ENCODE measurements at places on chromosomes 3 and 15.

GRCh38 chr15:83545804-83546511 lies 98.8 kb downstream of the SH3GL3 start:
- DNase-seq: no peak

DNA sequence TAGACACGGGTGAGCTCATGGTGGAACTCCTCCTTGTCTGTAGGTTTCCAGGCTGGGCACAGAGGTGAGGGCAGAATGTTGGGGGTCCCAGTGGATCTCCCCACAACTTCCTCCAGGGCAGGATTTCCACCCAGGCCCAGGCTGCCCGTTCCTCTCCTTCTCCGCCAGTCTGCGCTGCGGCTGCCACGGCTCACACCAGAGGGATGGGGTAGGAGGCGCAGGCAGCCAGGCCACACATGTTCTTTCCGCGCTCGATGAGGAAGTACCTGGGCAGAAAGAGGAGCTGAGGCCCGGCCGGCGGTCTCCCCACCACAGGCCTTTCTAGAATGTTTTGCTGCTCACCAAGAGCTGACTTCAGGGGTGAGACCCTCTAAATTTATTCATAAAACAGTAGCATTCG lies 22.9 kb downstream of the CTSH start:
- DNase-seq: no peak

GRCh38 chr15:42782716-42783115 lies 45.8 kb upstream of the CDAN1 start:
- DNase-seq: no peak

- DNase-seq: no peak
Measured at GRCh38 chr3:100873611-100874010, 119.6 kb downstream of the ABI3BP start.

DNA sequence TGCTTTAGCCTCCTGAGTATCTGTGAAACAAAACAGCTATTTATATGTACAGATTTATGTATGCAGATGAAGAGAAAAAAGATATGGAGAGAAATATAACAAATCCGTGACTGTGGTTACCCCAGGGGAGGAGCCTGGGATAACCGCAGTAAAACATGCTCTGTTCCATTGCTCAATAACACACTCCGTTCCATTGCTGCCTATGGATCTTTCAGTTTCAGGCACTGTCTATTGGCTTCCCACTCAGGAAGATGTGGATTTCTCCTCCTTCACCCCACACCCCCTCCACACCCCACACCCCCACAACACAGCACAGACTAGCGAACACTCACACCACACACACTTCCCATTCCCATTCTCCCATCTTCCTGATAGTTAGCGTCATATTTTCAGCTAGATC lies 47.9 kb downstream of the CDCP1 start:
- DNase-seq: no peak

- no peak for DNase-seq
Measured at GRCh38 chr3:134260987-134261386, 10.3 kb upstream of the RYK start.

GRCh38 chr15:41904541-41905005 lies 10.7 kb upstream of the SPTBN5 start:
- peak; percentile 91 for DNase-seq

DNA sequence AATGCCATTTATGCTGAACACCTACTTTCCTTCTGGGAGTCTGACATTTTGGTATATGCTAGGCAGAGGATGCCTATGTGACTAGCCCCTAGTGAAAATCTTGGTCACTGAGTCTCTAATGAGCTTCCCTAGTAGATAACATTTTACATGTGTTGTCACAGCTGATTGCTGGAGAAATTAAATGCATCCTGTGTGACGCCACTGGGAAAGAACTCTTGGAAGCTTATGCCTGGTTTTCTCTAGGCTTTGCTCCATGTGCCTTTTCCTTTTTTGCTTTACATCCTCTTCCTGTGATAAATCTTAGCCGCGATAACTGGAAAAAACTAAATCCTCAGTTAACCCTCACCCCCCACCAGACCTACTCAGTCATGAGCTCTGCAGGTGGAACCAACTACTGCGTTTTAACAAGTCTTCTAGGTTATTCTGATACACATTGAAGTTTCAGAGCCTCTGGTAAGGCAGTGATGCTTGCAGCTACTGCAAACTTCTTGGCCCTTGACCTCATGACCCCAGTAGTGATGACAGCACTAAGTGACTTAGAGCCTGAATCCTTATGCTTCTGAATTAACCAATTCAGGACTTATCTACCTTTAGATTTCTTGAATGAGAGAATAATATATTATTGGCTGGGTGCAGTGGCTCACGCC lies 292.4 kb upstream of the SOX14 start:
- DNase-seq: no peak

DNA sequence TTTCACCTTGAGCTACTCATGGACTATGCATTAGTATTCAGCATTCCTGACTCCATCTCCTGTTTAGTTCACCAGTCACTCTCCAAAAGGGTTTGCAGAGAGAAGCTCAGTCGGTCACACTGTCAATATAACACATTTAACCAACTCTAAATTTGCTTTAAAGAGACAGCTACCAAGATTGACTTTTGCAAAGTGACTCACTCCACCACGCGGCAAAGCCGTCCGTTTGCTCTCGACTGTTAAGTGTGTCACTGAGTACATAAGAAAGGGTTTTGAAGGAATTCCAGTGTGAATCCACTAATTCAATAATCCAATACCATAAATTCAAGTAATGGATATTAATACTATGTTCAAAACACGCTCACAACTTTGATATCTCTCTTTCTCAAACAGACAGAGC lies 1006.7 kb upstream of the NR2F2 start:
- no peak for DNase-seq

GRCh38 chr3:99013777-99014315 lies 112.4 kb upstream of the DCBLD2 start:
- no peak for DNase-seq

DNA sequence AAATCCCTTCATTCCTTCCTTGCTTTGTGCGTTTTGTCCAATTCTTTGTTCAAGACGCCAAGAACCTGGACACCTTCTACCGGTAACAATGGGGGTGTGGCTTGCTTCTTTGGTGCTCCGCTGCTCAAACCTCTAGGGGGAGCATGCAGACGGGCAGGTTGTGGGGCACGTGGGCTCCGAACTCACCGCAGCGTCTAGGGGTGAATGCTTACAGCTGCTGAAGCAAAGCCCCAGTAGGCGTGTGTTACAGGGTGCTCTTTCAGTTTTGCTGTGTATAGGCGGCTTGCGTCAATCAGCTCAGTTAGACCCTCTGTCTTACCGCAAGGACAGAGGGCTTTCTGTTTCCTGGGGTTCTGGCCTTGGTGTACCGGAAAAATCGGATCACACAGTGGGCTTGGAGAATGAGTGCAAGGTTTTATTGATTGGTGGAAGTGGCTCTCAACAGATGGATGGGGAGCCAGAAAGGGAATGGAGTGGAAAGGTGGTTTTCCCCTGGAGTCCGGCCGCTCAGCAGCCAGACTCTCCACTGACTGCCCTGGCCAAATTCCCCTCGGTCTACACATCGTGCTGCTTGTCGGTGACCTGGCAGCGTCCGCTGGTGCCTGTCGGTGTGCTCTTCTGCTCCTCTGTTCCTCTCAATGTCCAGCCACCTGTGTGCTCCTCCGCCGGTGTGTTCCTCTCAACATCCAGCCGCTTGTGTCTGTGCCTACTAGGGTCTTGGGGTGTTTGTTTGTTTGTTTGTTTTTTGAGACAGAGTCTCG lies 1.2 kb upstream of the LRRC34 start:
- DNase-seq: peak; percentile 93

GRCh38 chr15:51281368-51281967 lies 56.9 kb downstream of the CYP19A1 start:
- peak; percentile 69 for DNase-seq

GRCh38 chr3:13808550-13808949 lies 71.3 kb downstream of the WNT7A start:
- no peak for DNase-seq

DNA sequence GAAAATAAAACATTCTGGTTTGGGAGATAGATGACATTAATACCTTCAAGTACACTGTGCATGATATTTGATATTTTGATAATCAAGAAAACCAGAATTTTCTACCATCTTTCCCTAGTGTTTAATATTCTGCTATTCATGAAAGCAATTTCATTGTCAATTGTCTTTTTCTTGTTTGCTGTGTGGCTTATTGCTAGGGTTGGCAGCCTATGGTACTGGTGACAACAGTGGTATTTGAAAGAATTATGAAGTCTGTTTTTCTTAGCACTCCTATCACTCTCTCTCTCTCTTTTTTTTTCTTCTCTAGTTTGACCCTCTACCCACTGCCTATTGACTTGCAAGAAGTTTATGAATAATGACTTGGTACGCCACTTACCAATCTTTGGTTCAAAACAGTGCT lies 15.4 kb downstream of the RNF13 start:
- no peak for DNase-seq

DNA sequence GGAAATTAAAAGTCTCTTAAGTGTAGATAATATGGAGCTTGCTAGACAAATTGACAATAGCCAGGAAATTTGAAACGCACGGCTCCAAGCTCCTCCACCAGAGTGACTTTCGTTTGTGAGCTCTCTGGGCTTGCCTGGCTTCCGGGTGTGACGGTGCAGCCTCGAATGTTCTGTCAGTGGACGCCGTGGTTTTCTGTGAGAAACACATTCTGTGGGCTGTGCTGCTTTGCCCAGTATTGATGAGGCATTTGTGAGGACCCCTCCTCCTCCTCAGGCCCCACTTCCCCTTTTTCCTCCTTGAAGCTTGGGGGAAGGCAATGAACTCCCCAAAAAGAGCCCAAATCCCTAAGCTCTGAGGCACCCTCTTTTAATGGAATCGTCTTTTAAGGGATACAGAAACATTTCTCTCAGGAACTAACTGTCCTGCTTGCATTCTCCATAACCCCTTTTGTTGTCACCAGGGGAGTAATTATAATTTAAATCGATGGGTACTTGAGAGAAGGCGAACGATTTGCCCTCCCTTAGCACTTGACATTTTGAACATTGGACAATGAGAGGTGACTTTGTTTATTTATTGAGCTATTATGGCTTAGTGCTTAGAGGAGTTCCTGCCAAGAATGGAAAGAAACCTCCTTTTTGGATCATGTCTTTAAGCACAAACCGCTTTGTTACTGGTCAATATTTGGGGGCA lies 40.8 kb downstream of the POLR2M start:
- DNase-seq: peak; percentile 76

DNA sequence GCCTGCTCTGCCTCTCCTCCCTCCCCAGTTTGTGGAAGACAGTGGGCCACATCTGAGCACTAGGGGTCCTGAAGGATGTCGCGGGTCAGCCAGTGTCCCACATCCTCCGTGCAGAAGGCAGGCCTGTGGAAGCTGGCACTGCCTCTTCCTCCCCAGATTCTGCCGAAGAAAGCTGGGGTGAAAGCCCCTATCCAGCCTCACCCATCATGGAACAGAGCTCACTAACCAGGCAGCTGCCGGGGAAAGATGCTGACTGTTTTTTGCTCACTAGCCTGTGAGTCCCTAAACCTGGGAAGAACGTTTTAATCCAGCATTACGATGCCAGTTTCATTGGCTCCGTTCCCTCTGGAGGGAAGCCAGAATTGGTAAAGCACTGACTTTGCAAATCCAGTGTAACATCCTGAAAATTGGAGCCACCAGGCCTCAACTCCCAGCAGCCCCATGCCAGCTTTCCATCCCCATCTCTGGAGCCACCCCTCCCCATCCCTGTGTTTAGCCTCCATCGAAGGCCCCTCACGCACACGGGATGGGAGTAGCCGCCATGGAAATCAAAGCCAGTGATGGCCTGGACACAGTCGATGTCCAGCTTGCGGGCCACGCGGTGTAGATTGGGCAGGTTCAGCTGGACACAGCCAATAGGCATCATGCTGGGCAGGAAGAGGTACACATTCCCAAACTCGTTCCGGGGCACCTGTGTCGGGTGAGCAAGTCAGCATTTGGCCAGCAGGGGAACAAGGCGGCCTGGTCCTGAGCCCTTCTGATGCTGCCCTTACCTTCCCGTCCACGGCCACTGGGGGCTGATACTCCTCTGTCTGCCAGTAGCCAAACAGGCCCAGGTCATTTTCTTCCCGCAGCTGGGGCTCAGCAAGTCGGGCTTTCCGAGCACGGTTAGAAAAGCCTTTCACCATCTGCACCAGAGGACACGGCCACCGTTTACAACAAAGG lies 23.5 kb downstream of the TMEM43 start:
- DNase-seq: no peak

GRCh38 chr3:7260975-7261374 lies 400.1 kb downstream of the GRM7 start:
- DNase-seq: no peak

- peak; percentile 93 for DNase-seq
Measured at GRCh38 chr3:46276497-46277099, 34.3 kb downstream of the CCR3 start.

GRCh38 chr3:173913974-173914421 lies 516.5 kb downstream of the NLGN1 start:
- DNase-seq: no peak

DNA sequence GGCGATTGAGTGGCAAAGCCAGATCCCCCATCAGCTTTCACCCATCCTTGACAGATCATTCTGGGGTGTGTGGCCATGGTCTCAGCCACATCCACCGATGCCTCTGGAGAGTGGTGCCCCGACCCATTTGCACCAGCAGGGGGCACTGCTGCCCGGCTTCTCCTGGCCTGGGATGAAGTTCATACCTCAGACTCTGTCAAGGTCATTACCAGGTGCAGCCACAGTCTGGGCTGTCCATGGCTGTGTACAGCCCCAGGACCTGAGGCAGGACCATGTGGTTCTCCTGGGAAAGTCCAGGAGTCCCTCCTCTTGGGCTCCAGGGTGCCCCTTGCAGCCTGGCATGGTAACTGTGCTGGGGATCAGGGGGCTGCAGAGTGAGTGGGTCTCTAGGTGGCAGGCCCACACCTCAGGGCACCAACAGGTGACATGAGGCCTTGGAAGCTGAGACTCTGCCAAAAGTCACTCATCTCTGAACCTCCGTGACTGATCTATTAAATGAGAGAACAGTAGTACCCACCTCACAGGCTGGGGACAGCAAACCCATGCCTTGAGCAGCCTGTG lies 67.2 kb downstream of the CACNA2D2 start:
- DNase-seq: peak; percentile 94

DNA sequence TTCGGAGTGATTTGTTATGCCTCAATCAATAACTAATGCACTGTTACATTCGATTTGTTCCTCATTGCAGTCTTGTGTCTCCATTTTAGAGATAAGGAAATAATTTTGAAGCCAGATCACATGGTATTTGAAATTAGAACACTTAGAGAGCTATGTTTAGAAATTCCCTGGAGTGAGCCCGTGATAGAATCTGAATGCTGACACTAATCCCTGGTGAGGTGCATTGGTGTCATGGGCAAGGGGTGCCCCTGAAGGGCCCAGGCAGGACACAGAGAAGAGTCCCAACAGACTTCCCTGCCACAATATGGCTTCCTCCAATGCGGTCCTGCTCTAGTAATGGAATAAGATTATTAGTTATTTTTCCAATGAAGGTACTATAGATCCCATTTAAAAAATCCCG lies 223.0 kb downstream of the NR2F2 start:
- no peak for DNase-seq

- no peak for DNase-seq
Measured at GRCh38 chr3:132083583-132084279, 48.9 kb upstream of the CPNE4 start.

DNA sequence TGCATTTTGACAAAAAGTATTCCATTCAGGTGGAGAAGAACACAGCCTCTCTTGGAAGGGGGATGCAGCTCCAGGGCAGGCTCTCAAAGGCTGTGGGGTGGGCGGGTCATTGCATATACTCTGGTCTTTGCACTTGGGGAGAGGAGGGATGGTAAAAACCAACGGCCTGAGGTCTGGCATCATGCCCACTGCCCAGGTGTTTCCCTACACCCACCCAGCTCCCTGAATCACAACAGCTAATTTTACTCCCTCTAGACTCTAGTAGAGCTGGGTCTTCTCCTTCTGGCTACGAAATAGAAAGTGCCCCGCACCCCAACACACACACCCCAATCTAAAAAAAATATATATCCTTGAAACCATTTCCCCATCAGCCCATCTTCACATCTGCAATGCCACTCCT lies 1.0 kb downstream of the MYLK start:
- DNase-seq: peak; percentile 53
